Choroid plexus epithelial cell (primary cell): ENCODE measurements at places on chromosomes 12 and 14.

DNA sequence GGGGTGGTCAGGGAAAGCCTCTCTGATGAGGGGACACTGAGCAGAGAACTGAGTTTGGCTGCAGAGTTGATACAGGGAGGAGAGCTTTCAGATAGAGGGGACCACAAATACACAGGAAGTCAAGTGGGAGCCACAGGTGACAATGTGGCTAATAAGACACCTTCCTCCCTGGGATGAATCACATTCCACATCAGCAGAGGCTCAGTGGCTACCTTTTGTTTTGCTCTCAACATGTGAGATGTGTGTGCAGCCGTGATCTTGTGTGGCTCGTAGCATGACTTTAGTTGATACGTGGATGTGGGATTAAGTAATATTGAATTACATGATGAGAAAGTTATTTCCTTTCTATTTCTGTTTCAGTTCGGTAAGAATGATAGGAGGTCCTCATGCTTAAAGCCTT is 7.5 kb downstream of the CRADD start:
- peak; percentile 29 for DNase-seq

- peak; percentile 77 for DNase-seq
These were observed 122.7 kb downstream of the KICS2 start for GRCh38 chr12:64099397-64099796.

DNA sequence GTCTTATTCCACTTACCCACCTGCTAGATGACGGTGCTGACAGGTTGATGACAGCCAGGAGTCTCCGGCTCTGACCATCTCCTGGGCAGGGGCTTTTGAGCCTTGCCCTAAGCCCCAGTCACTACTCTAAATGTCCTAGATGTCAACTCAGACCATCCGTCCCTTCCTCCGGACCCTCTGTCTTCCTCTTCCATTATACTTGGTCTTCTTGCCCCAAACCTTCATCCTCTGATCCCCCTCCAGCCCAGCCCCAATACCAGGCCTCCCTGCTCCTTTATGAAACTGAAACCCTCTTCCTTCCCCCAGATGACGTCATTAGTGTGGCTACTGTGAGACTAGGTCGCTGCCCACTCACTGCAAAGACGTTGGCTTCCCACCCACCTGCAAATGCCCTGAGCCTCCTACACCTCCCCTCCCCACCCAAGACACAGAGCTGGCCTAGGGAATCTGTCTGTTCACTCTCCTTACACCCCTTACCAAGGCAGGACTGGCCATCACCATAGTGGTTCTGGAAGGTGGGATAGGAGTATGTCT is 10.1 kb downstream of the KRT71 start:
- no peak for DNase-seq

DNA sequence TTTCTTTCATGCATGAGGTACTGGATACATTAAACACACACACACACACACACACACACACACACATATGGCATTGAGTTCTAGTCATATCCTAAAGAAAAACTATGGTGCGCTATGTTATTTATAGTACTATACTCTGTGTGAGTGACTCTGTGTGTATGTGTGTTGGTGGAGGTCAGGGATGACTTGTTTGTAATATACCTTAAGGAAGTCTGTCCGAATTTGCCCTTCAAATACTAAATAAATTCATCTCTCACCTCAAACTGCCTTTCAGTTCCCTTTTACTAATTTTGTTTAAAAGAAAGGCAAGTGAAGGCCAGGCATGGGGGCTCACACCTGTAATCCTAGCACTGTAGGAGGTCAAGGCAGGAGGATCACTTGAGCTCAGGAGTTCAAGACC is 2.1 kb upstream of the AKAP5 start:
- DNase-seq = no peak

- DNase-seq = no peak
These were observed 64.4 kb downstream of the TGFB3 start for GRCh38 chr14:75917322-75917945.

DNA sequence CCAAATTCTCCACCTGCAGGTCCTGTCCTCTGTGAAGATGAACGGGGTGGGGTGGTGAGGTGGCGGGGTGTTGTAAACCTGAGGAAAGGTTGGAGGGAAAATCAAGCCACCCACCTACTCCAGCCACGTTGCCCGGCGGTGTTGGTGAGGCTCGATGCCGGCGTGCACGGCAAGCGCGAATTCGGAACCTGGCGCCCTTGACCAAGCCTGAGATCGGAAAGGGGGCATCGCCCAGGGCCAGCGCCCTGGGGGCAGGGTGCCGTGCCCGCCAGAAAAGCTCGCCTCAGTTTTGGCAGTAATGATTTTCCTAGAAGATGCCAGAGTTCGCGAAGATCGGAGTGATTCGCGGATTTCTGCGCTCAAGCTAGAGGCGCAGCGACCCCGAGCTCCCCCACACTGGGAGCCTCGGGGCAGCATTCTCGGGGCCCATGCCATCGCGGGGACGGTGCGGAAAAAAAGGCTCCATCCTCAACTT is 817 bp downstream of the STXBP6 start:
- peak; percentile 7 for DNase-seq

- DNase-seq = no peak
These were observed 1.9 kb downstream of the ABHD4 start for GRCh38 chr14:22600027-22600426.

GRCh38 chr14:76863724-76864407 is 37.7 kb downstream of the LRRC74A start:
- peak; percentile 30 for DNase-seq

- DNase-seq = no peak
These were observed 6.3 kb downstream of the DDX55 start for GRCh38 chr12:123608182-123608581.

- DNase-seq = no peak
These were observed 56.7 kb upstream of the GALNT9 start for GRCh38 chr12:132385923-132386751.

GRCh38 chr14:105852378-105853088 is 326.1 kb downstream of the TMEM121 start:
- no peak for DNase-seq

GRCh38 chr12:53999559-54000115 is 324 bp upstream of the HOXC9 start:
- DNase-seq = no peak

DNA sequence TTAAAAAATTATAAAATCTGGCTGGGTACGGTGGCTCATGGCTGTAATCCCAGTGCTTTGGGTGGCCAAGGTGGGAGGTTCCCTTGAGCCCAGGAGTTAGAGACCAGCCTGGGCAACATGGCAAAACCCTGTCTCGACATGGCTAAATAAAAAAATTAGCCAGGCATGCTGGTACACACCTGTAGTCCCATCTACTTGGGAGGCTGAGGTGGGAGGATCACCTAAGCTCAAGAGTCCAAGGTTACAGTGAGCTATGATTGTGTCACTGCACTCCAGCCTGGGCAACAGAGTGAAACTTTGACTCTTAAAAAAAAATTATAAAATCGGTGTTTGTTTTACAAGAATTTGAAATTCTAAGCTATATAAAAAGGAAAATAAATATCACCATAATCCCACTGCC is 141.8 kb downstream of the SLC38A6 start:
- DNase-seq = no peak

GRCh38 chr14:100907240-100907639 is 3.7 kb upstream of the RTL1 start:
- no peak for DNase-seq

DNA sequence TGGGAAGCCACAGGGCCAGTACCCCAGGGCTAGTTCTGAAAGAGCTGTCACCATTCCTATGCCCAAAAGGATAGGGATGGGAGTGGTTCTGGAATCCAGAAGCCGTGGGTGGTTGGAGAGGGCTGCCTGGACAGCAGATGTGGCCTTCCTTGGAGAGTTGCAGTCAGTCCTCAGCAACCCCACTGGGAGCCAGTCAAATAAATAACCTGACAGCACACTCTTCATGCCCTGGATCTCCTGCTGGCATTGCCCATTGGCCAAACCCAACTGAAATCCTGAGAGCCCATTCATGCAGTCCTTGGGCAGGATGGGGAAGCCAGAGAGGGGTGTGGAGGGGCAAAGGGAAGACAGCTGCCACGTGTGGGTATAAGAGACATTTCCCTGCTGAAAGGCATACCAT is 128.2 kb downstream of the PTPN11 start:
- DNase-seq = no peak

DNA sequence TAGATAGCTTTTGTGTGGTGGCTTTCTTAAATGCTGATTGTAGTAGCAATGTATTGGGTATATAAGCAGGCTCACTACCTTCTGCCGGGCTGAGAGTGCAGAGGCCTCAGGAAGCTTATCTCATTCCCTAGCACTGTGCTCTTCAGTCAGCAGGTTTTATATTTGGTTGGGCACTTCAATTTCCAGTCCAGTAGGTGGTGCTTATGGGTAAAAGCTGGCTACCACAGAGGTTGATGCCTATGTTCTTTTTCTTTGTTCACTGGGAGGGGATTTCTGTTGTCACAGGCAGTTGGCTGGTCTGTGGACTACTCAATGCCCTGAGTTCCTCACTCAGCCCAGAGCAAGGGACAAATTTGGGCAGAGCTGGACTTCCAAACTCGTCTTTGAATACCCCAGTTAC is 43.0 kb upstream of the GLIPR1 start:
- DNase-seq = peak; percentile 81

GRCh38 chr12:107522692-107523477 is 162.7 kb upstream of the PWP1 start:
- DNase-seq = no peak

- no peak for DNase-seq
These were observed 41.6 kb downstream of the NT5DC3 start for GRCh38 chr12:103799504-103799856.

- DNase-seq = no peak
These were observed 28.9 kb downstream of the VDR start for GRCh38 chr12:47875746-47876439.

GRCh38 chr12:124861898-124862676 is 1.6 kb downstream of the SCARB1 start:
- DNase-seq = no peak

GRCh38 chr12:6887460-6887859 is 14.4 kb upstream of the SPSB2 start:
- no peak for DNase-seq

- DNase-seq = no peak
These were observed 95.5 kb downstream of the TMX1 start for GRCh38 chr14:51335531-51335930.

- DNase-seq = no peak
These were observed 17.3 kb downstream of the TMEM19 start for GRCh38 chr12:71703206-71703605.

DNA sequence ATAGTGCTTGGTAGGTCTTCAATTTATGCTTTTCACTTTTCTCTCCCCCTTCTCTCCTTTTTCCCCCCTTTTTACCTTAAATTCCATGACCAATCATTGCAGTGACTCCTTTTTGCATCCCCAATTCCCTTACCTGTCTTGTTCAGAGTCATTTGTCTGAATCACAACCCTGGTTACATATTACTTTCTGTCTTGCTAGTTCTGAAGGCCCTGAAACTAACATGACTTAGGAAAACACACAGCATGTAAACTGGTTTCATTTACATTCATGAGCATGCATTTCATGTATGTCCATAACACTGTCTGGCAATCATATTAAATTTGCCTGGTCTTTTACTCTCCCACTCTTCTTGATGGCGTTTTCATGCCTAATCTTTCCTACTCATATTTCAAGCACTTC is 20.3 kb upstream of the FOXG1 start:
- DNase-seq = no peak

DNA sequence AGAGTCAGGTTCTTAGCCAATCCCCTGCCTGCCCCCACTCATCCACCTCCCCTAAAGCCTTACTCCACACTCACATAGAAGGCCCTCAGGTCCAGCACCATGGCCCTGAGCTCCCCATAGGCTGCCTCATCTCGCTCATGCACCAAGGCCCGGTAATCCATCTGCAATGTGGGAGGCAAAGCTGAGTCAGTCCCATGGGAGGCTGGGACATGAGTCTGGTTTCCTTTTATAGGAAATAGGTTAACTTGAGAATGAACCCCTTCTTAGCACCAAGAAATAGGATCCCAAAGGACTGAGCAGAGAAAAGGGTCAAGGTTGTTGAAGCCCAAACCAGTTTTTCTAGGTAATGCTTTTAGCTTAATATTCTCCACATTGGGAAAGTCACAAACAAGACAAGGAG is 2.1 kb upstream of the EMC9 start:
- DNase-seq = peak; percentile 20

DNA sequence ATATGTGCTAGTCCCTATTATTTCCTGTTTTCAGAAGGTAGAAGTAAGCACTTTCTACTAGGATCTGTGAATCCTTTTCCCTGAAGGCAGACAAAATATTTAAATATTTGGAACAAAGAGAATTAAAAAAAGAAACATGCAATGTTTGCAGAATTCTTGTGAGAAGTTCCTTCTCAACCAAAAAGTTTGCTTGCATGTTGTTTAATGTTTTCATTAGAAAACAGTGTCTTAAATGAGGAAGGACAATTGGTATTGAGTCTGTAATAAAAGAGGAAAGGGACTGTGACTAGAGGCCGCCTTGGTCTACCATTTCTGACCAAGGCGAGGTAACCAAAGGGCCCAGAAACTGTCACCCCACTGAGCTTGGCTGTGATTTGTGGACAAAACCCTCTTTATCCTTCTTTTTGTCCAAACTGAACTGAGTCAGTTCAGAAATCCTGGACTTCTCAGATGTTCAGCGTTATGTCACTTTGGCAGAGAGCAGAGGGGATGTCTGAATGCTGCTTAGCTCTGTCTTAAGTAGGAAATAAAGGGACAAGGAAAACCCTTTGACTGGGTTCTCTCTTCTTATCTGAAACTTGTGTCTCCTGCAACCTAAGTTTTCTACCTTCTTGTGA is 129.8 kb upstream of the CPM start:
- DNase-seq = no peak

GRCh38 chr12:47910486-47910885 is 5.7 kb upstream of the VDR start:
- peak; percentile 58 for DNase-seq

DNA sequence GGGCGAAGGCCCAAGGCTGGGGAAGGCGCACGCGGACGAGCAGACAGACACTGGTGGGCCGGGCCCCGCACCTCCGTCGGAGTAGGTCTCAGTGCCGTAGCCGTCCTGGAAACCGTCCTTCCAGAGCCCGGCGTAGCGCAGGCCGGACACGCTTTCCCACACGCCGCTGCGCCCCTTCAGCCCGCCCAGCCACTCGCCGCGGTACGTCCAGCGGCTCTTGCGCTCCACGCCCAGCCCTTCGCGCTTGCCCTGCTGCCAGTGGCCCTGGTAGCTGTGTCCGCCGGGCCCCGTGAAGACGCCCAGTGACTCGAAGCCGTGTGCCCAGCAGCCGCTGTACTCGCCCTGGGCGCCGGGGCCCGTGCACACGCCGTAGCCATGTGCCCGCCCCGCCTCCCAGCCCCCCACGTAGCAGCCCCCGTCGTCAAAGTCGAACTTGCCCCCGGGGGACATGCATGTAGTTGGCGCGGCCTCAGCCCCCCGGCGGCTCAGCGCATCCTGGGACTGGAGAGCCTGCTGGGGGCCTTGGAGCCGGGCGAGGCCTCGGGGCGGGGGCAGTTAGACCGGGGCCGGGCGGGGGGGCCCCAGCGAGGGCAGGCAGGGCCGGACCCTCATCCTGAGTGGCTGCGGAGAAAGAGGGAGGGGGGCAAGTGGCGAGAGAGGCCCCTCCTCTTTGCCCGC is 1.4 kb downstream of the JPH4 start:
- no peak for DNase-seq
